ENCODE measurements at places on chromosomes 2 and 18.
A peak's percentile ranks its signal among the peaks of the same experiment; 100 is the strongest.

- peak; percentile 11 for DNase-seq
These were observed at the start of gene CDC42EP3 for GRCh38 chr2:37671009-37671815. CDC42EP3 (minus strand) TSS chr2:37671642; CDS start chr2:37646587, 25,055 bp downstream.

DNA sequence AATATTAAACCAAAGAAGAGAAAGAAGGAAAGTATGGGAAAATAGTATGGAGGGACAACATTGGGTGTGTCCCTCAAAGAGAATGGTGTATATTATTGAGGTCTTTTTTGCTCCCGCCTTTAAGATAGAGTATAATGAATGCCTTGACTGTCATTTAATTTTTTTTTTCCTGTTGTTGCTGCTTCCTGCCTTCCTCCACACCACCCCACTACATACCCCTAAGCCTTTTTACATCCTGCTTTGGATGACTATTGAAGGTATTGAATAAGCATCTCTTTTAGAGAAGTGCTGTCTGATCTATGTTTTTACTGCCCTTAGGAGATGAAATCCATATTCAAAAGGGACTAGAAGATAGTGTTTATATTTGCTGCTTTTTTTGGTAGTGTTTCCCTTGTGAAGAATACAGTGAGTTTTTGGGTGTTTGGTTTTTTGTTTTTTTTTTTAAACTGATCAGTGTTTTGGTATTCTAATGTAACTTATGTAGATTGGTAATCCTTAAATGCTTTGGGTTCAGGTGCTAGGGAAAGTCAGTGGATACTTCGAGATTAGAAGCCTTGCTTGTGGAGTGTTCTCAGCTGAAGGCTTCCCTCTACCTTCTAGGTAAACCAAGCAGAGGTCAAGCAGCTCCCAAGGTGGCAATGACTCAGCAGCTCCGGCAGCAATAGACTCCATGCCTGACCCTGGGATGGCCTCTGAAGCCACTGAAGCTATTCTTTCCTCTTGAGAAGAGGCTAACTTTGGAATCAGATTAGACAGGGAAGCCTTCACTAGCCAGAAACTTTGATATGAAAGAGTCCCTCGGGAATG is 5.0 kb downstream of the FZD7 start:
- DNase-seq = no peak

GRCh38 chr18:49249521-49249920 is 210.9 kb downstream of the DYM start:
- DNase-seq = no peak

GRCh38 chr2:10787176-10787968 is 25.2 kb downstream of the PDIA6 start:
- DNase-seq = no peak

- no peak for DNase-seq
These were observed 47.3 kb upstream of the NDUFV2 start for GRCh38 chr18:9055185-9055584.

GRCh38 chr18:478681-479080 is 21.8 kb downstream of the COLEC12 start:
- DNase-seq = no peak

DNA sequence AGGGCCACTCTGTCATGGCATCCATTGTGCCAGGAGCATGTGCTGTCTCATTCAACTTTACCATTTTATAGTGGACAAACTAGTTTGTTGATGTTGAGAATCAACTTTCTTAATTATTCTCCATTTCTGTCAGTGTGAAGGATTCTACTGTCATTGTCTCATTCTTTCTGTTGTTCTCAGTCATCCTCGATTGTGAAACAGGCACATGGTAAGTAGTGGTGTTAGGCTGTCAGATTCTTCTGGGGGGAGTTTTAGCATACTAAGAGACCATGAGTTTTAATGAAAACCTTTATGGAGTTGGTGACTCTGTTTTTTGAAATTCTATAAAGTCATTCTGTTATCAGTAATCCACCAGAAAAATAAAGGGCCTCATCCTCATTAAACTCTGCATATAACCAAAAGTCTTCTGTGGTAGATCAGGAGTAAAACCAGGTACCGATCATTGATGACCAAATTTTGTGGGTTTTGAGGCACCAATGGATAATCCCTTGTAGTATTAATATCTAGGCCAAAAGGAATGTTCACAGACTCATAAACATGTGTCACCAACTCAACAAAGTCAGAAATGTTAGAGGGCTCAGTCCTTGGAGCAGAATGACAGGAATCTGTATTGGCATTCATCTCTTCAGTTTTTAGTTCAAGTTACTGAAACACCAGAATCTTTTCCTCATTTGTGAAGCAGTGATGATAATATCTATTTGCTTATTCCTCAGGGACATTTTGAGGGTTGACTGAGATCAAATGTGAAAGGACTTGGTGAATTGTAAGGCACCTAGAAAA is 73.2 kb downstream of the CERS6 start:
- DNase-seq = no peak

DNA sequence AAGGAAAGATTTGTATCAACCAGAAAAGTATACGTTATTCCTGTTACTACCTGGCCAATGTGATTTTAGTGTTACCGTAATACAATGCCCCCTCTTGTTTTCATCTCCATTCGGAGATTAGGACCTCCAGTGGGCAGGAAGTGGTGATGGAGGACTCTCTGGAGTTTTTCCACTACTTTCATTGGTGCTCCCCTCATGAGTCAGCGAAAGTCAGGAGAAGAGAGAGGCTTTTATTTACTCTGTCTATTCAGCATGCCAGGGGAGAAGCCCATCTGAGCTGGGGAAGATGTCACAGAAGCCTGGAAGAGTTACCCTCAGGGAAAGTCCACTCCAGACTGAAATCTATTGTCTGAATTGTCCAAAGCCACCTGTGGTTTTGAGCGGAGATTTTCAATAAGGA is 88.2 kb upstream of the THUMPD2 start:
- DNase-seq = no peak

DNA sequence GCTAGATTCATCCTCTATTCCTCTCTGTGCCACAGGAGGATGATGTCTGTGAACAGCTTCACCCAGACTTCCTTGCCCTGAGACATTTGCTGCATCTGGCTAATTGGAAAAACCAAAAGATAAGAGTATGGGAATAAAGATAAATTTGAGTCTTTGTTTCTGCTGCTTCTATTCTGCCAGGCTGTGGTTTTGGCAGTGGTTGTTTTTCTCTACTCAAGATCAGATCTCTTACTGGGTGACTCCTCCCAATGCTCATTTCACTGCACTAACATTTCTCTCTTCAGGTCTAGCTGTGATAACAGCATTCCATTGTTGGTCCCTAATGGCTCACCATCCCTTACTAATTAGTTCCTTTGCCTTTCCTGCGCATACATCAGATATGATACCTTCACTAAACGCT is 89.5 kb downstream of the CALCRL start:
- no peak for DNase-seq

GRCh38 chr18:35088921-35089320 is 47.7 kb downstream of the MAPRE2 start:
- DNase-seq = no peak

- peak; percentile 57 for DNase-seq
These were observed 1.0 kb upstream of the ZNF532 start for GRCh38 chr18:58863539-58864145.

GRCh38 chr2:84052043-84052442 is 407.0 kb downstream of the SUCLG1 start:
- no peak for DNase-seq

DNA sequence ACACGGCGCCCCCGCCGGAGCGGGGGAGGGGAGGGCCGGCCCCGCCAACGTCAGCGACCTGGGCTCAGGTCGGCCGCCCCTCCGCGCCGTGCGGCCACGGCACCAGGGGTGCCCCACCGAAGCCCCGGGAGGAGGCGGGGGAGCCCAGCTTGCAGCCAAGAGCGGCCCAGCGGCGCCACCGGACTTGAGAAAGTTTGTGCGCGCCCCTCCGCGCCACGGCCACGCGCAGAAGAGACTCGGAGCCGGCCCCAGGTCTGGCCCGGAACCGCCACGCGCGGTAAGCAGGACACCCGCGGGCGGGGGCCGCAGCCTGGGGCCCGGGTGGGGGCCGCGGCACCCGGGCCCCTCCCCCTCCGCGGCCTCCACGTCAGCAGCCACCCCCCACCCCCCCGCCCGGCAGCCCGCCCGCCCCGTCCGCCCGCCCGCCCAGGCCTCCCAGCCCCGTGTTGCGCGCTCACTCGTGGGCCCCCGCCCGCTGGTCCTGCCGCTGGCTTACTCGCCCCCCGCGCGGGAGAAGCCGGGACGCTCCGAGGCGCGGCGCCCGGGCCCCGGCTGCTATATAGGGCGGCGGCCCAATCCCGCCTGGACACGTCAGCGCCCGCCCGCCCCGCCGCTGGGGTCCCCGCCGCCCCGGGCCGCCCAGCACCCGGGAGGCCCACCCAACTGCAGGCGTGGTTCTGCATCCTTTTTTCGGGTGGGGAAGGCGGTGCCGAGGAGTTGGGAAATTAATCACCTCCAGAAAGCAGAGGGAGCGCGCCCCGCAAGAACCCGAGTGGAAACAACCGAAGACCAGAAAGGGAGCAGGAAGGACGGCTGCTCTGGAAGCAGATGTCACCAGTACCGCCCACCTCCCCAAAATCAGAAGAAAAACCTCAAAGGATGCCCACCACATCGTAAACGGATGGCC is 42.9 kb downstream of the HDLBP start:
- no peak for DNase-seq

GRCh38 chr2:45055162-45055605 is 45.9 kb upstream of the SIX2 start:
- no peak for DNase-seq

- DNase-seq = no peak
These were observed 40.6 kb upstream of the CCNYL1 start for GRCh38 chr2:207670887-207671286.

- DNase-seq = no peak
These were observed 57.6 kb downstream of the TTC21B start for GRCh38 chr2:165895974-165896373.

GRCh38 chr18:74427442-74428112 is 29.5 kb downstream of the DIPK1C start:
- no peak for DNase-seq

- DNase-seq = no peak
These were observed 23.6 kb downstream of the SP100 start for GRCh38 chr2:230439590-230439989.

GRCh38 chr2:113760400-113760799 is 4.0 kb upstream of the SLC35F5 start:
- no peak for DNase-seq

DNA sequence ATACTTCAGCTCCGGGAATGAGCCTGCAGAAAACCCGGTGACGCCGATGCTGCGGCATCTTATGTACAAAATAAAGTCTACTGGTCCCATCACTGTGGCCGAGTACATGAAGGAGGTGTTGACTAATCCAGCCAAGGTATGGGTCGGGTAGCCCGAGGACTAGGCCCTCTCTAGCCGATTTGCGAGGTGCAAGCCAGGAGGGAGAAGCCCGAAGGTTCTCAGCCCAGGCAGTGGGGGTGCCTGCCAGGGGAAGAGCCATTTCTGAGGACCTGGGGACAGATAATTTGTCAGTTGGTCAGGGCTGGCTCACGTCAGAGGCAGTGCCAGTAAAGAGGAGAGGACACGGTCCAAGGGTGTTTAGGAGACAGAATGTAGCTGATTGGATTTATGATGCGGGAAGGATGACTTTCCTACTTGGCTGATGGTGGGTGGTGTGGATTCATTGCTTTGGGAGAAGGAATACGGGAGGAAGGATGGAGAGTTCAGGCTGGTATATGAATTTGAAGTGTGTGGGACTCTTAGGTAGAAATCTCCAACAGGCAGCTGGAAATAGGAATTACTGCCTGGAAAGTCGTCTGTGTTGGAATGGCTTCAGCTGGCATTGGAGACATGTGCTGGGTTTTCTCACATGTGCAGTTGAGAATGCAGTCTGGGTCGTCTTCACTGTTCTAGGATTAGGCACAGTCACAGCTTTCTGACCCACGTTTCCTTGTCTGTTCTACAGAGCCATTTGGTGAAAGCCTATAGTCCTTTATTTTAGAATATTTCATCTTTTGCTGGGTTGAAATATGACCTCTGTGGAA is 874 bp downstream of the NDUFAF7 start:
- no peak for DNase-seq

GRCh38 chr2:32061973-32062861 is 1.1 kb upstream of the SPAST start:
- no peak for DNase-seq

DNA sequence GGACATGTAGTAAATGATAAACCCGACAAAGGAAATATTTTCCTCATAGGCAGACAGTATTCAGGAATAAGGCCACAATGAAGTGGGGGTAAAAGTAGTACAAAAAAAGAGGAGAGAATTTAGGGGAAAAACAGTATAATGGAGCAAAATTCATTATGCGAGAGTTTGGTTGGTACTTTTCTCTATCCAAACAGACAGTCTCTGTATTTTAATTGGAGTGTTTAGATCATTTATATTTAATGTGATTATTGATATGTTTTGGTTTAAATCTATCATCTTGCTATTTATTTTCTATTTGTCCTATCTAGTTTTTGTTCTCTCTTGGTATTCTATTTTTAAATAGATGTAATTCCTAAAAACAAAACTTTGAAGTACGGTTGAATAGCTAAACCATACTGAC is 170.3 kb upstream of the SP5 start:
- DNase-seq = no peak

GRCh38 chr18:37668971-37669747 is 103.6 kb upstream of the CELF4 start:
- DNase-seq = no peak

- no peak for DNase-seq
These were observed 887.5 kb upstream of the NRXN1 start for GRCh38 chr2:51919395-51919794.

- DNase-seq = no peak
These were observed 4.0 kb downstream of the SNORC start for GRCh38 chr2:232873909-232874641.

GRCh38 chr2:61125798-61126197 is 36.2 kb upstream of the C2orf74 start:
- DNase-seq = no peak

DNA sequence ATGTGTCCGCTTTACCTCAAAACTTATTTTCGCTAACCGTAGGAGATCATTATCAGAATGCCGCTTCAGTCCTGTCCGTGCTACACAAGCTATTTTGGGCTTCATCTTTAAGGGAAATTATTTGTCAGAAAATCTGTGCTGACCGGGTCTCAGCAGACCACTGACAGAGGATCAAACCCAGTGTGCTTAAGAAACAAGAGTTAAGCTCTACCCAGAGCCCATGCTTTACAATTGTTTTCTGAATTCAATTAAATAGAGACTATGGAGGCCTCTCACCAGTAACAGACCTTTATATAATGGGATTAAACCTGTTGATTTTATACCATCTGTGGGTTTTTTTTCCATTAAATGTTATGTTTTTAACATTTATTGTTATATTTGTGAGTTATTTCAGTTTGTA is 1956.7 kb upstream of the PIK3C3 start:
- no peak for DNase-seq
